ENCODE measurements at places on chromosomes 5 and 9.

DNA sequence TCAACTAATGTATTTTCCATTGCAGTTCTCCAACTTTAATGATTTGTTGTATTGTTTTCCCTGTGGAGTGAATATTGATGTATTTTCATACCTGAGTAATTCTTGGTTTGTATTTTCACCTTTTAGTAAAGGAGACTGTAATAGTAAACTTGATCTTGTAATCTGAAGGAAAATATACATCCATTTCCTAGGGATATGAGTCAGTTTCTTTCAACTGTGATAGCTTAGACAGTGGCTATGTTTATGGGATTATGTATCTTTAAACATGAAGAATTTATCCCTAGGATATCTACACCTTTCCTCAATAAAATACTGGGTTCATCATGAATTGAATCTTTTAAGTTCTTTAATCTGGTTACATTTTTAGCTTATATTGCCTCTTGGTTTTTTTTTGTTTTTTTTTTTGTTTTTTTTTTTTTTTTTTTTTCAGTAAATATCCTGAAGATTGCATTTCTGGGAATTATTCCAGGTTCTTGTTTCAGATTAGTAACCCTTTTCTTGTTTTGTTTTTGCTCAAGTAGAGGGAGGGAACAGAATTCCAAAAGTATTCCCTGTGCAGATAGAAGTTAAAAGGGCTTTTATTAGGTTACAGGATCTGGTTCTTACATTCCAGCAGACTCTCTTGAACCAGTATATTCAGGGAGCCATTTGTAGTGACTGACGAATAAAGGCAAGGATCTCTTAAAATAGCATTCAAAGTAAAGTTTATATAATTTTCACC lies 7.1 kb downstream of the WDR36 start:
- DNase-seq: no peak

GRCh38 chr5:96312383-96312782 lies 120.7 kb downstream of the PCSK1 start:
- no peak for DNase-seq

DNA sequence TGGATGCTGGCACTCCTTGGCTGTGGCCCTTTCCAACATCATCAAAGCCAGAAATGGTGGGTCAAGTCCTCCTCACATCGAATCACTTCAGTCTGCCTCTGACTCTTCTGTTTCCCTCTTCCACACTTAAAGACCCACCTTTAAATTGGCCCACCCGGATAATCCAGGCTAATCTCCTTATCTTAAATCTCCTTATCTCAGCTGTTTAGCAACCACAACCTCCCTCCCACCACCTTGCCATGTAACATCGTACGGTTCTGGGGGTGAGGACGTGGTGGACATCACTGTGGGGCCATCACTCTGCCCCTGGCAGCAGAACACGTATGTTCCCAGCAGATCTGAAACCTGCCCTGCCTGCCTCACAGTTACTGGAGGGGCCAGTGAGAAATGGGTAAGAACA lies 11.5 kb downstream of the IGFBPL1 start:
- no peak for DNase-seq

DNA sequence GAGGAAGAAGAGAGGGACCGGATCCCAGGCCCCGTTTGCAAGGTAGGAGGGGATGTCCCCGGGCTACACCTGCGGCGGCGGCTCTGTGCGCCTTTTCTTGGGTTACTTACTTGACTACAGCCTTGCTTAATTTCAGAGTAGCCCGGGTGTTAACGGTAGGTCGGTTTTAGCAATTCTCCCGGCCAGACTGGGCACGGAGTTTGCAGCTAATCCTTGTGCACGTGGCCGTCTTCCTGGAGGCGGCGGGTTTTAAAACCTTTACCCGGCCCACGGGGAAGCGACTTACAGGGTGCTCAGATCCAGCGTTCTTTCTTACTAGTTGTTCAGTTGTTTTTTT lies 313 bp downstream of the BRIX1 start:
- DNase-seq: no peak

- no peak for DNase-seq
These were observed 142.5 kb upstream of the RETREG1 start for GRCh38 chr5:16759147-16759773.

GRCh38 chr9:87650611-87651295 lies 75.2 kb upstream of the CTSL start:
- DNase-seq: no peak

GRCh38 chr5:91727463-91727862 lies 344.3 kb upstream of the ARRDC3 start:
- no peak for DNase-seq

DNA sequence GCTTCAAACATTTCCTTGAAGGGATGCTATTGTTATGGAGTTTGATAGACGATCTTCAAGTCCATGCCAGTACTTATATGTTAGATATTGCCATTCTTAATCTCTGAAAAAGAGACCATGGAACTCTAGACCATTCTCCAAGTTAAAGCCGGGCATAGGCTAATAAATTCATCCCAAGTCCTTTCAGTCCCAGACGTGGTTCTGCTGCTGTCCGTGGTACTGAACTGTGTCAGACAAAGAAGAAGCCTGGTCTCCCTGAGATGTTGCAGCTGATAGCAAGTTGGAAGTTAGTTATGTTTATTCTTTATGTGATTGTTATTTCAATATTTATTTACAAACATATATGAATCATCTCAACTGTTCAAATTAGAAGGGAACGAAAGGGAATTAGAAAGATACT lies 158.7 kb downstream of the NMUR2 start:
- no peak for DNase-seq

GRCh38 chr5:78895616-78896015 lies 89.5 kb downstream of the ARSB start:
- DNase-seq: no peak

GRCh38 chr5:74017786-74018211 lies 391.8 kb downstream of the ARHGEF28 start:
- no peak for DNase-seq

GRCh38 chr5:135831439-135831838 lies 3.0 kb upstream of the SLC25A48 start:
- DNase-seq: no peak

GRCh38 chr9:2838371-2839000 lies 5.4 kb downstream of the PUM3 start:
- DNase-seq: no peak

DNA sequence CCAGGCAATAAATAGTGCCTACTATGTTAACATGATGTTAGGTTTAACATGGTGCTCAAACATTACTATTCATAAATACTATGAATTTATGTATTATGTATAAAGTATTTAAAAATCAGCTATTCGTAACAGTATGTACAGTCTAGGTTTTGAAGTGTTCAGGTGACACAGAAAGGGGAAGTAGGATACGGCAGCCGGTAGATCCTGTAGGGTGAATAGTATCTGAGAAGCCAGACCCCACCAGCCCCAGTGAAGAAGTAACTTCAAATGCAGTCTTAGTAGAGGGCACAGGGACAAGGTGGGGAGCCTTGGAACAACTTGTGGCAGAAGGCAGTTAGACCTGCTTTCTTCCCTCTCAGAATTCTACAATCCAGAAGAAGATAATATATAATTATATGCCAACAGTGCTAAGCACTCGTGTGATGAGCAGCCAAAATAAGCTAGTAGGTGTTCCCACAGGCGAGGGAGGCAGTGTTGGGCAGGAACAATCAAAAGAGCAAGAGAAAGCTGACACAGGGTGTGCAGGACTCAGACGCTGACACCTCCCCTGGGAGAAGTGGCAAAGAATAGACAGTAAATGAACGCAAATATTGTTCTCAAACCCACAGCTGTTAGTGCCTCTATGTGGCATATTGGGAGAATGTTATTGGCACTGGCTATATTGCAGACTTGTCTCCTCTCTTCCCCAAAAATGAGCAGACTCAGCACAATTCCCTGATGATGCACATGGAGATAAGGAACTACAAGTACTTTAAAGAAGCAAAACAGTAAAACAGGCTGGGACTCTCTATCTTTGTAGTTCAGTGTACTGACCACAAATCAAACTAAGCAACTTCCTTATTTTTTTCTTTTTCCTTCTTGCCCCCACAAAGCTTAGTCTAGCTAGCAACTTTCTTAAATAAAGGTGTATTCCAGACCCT lies 4.6 kb downstream of the ZNF367 start:
- no peak for DNase-seq

- no peak for DNase-seq
These were observed 30.2 kb downstream of the LRRTM2 start for GRCh38 chr5:138844812-138845513.

GRCh38 chr5:103744159-103744558 lies 181.6 kb upstream of the NUDT12 start:
- no peak for DNase-seq

DNA sequence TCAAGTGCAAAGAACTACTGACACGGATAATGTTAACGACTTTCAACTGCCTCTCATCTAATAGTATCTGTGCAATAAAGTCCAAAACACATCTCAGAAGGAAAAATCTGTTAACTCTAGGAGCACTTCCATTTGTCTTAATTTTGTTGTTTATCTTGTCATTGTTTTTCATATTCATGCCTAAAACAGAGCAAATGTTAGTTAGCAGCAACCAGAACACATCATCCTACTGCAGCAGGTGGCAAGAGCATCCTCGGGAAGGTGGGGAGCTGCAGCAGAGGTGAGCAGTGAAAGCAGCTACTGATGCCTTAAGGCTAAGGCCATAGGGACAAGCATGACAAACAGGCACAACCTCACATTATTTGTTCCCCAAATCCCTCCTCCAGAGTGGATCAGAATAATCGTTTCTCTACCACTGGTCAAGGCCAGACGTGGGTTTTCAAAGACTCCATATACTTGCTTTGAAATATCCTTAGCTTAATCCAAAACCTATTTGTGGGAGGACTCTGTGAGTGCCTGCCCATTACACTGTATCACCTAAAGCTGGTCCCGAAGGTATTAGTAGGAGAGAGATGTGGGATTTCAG lies 1.0 kb downstream of the HMGCS1 start:
- DNase-seq: no peak

- DNase-seq: no peak
These were observed 272.4 kb downstream of the ARRDC3 start for GRCh38 chr5:91110686-91111085.

- DNase-seq: no peak
These were observed 36.7 kb upstream of the F2R start for GRCh38 chr5:76679231-76679630.

GRCh38 chr5:10374046-10375022 lies 20.8 kb downstream of the MARCHF6 start:
- DNase-seq: no peak

- no peak for DNase-seq
These were observed 10.5 kb upstream of the AHRR start for GRCh38 chr5:310941-311434.

DNA sequence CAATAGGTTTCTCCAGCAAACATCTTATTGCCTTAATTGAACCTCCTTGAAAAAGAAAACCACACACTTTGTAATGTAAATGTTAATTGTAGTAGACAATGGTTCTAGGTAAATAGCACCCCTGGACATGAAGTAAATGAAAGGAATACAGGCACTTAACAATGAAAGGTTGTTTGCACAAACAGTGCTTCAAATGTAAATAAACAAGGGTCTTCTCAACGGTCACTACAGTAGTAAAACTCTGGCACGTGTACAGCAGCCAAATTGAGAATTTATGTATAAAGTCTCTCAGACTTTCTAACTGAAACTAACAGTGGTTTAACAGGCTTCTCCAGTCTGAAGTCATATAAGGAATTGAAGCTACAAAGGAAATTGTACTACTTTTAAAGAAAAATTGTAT lies 218.3 kb downstream of the MEF2C start:
- DNase-seq: no peak

DNA sequence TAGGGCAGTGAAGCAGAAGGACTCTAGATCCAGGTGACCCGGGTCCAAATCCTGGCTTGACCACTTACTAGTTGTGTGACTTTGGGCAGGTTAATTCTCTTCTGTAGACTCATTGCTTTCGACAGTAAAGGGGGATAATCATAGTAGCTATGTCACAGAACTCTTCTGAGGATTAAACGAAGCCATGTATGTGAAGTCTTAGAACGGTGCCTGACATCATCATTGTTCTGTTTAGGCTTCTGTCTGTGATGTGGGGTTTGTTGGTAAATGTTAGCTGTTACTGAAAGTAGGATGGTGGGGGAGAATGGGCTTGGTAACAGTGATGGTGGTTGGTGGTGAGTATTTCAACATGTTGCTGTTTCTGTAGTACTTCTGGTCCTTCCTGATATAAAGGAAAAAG lies 73.7 kb downstream of the MAP1B start:
- no peak for DNase-seq
